ENCODE measurements at places on chromosomes 3 and 15.

DNA sequence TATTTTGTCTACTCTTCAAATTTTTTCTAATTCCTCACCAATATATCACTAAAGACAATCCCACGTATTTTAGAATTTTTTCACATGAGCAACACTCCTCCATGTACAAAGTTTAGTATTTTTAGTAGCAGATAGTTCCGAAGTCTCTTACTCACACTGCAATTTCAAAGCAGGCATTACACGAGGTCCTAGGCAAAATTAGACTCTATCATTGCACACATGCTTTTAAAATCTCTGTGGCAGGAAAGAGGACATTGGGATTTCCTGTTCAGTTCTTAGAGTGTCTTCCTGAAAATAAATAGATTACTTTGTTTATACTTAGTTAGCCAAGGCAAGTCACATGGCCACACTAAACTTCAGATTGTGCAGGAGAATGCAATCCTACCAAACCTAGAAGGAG is 847.7 kb downstream of the ROBO2 start:
- DNase-seq, result no peak

GRCh38 chr3:106281221-106281620 is 412.4 kb upstream of the CBLB start:
- no peak for DNase-seq

GRCh38 chr15:68186671-68187397 is 18.3 kb downstream of the CALML4 start:
- peak; percentile 59 for DNase-seq

DNA sequence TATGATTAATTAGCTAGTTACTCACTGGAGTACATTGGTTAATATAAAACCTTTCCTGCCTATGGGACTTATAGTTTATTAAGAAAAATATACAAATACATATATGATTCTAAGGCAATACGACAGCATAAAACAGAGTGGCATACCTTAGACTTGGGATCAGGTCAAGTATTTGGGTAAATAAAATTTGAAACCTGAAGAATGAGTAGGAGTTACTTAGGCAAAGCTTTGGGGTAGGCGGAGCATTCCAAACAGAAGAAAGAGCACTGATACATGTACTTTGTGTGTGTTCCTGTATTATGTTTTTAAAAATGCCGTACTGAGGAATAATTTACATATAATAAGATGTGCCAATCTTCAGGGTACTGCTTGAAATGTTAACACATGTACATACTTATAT is 15.1 kb downstream of the ZPLD1 start:
- no peak for DNase-seq

GRCh38 chr15:63348392-63348791 is 33.3 kb downstream of the CA12 start:
- DNase-seq, result peak; percentile 82

GRCh38 chr3:2659896-2660295 is 450.3 kb downstream of the IL5RA start:
- no peak for DNase-seq

GRCh38 chr3:109275702-109276293 is 40.5 kb downstream of the DPPA2 start:
- peak; percentile 58 for DNase-seq

GRCh38 chr15:59953392-59953883 is 50.7 kb upstream of the FOXB1 start:
- no peak for DNase-seq

- DNase-seq, result peak; percentile 70
Measured at GRCh38 chr3:23055733-23056376, 147.3 kb upstream of the UBE2E2 start.

DNA sequence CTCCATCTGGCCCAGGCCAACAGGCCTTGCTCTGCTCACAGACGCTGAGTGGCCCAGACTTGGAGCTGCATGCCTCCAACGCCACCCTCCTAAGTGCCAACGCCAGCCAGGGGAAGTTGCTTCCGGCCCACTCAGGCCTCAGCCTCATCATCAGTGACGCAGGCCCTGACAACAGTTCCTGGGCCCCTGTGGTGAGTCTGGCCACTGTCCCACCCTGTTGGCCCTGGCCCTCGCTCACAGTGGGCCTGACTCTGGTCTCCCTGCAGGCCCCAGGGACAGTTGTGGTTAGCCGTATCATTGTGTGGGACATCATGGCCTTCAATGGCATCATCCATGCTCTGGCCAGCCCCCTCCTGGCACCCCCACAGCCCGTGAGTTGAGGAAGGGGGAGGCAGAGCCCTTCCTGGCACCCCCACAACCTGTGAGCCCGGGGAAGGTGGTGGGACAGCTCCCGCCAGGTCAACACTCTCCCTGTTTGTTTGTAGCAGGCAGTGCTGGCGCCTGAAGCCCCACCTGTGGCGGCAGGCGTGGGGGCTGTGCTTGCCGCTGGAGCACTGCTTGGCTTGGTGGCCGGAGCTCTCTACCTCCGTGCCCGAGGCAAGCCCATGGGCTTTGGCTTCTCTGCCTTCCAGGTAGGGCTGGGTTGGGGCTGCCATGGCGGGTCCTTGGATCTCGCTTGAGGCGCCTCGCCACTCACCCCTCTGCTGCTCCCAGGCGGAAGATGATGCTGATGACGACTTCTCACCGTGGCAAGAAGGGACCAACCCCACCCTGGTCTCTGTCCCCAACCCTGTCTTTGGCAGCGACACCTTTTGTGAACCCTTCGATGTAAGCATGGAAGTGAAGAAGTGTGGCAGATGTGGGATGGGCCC is 10.0 kb downstream of the NT5DC2 start:
- no peak for DNase-seq

GRCh38 chr3:76352511-76353284 is 567.3 kb upstream of the ZNF717 start:
- no peak for DNase-seq

GRCh38 chr15:45536934-45537333 is 14.4 kb upstream of the SLC30A4 start:
- DNase-seq, result no peak

GRCh38 chr3:5136211-5136918 is 14.3 kb downstream of the ARL8B start:
- DNase-seq, result peak; percentile 66

DNA sequence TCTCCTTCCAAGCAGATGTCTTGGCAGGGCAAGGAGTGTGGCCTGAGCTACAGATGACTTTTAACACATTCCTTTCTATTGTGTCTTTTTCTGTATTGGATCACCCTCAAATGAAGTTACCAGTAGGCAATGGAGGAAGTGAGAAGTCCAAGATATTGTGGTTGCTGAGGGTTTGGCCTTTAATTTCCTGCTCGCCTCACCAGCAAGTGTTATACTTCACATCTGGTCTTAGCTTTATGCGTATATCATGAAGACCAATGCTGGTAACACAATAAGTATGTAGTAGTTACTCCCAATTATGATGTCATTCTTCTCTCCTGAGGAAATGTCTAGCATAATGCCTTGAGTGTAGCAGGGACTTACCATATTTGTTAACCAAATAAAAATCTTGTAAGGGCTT is 179.9 kb downstream of the ZIC1 start:
- no peak for DNase-seq

- DNase-seq, result peak; percentile 55
Measured at GRCh38 chr3:56839784-56840715, 38.3 kb upstream of the ARHGEF3 start.

DNA sequence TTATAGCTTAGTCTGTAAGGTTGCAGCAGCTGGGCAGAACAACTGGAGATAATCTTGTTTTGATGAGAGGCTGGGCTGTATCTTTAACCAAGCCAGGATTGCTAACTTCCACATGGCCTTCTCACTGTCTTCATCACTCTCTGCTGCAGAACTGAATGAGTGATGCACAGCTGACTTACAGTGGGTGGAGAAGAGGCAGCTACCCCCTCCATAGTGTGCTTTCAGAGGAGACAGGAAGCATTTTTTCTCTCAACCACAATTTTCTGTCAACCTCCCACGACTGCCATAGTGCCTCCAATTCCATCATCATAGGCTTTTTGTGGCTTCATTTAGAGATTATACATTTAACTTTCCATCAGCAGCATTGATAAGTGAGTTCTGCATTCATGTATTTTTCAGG is 168.2 kb downstream of the CLSTN2 start:
- DNase-seq, result no peak

DNA sequence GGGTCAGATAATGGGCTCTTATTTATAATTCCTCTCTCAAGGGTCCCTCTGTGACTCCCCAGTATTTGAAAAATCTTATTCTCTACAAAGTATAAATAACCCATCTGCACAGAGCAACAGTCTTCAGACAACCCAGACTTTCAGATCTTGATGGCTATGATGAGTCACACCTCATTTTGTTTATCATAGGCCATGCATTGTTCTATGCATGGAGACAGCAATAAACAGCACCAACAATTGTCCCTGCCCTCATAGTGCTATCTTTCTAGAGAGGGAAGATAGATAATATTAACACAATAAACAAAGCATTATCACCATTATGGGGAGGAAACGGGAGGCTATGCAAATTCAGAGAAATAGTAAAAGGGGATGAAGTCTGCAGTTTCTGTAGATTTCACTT is 13.4 kb downstream of the FHIT start:
- peak; percentile 3 for DNase-seq

All from MCF 10A (cell line).